ENCODE measurements at places on chromosomes 13 and 19. TPM values are rescaled to one million over a fixed set of nuclear protein-coding genes. Genes with fewer than 3 reads are reported as not detected.

The ZNF160 gene
- total RNA-seq, result 102 TPM

The THAP8 gene
- total RNA-seq, result 7.9 TPM

The FCHO1 gene
- 64.0 TPM for total RNA-seq

The ZNF433 gene
- not detected for total RNA-seq

The ADAT3 gene
- 12.2 TPM for total RNA-seq

The KLF12 gene
- total RNA-seq, result 30.5 TPM

The RNF225 gene
- total RNA-seq, result not detected

The C19orf81 gene
- total RNA-seq, result not detected

The CA11 gene
- total RNA-seq, result 6.1 TPM

- no peak for ATAC-seq
Measured at GRCh38 chr19:10036601-10037071, 23.4 kb downstream of the RDH8 start.

- ATAC-seq, result peak; percentile 76
Measured at GRCh38 chr19:41548954-41549688, 26.8 kb upstream of the CEACAM21 start.

DNA sequence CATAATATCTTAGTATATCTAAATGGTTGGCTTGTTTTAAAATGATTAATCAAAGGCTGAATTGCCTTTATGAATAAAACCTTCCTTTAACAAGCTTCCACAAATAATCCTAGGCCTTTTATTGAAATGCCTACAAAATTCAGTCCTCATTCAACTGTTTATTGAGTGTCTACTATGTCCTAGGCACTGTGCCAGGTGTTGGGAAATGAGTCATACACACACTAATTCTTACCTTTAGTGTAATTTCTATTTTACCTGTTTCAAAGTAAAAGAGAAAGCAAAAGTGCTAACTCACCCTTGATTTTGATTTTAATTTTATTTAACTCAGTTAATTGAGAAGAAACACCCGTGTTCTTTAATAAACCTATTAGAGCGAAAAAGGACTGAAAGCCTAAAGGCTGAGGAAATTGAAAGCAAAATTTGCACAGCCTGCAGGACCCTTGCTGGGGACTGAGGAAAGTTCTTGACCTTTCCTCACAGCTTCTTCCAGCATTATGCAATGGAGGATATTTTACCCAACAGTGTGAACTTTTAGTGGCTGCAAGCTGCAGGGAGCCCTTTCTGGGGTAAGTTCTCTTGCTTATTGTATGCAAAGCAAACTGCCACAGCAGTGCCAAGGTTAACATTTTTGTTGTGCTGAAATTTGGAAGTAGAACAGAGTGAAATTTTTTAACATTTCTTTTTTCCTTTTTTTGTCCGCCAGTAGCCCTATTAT, 83.1 kb downstream of the B3GLCT start:
- ATAC-seq, result no peak

- no peak for ATAC-seq
Measured at GRCh38 chr19:40367577-40368434, 19.3 kb downstream of the PLD3 start.

DNA sequence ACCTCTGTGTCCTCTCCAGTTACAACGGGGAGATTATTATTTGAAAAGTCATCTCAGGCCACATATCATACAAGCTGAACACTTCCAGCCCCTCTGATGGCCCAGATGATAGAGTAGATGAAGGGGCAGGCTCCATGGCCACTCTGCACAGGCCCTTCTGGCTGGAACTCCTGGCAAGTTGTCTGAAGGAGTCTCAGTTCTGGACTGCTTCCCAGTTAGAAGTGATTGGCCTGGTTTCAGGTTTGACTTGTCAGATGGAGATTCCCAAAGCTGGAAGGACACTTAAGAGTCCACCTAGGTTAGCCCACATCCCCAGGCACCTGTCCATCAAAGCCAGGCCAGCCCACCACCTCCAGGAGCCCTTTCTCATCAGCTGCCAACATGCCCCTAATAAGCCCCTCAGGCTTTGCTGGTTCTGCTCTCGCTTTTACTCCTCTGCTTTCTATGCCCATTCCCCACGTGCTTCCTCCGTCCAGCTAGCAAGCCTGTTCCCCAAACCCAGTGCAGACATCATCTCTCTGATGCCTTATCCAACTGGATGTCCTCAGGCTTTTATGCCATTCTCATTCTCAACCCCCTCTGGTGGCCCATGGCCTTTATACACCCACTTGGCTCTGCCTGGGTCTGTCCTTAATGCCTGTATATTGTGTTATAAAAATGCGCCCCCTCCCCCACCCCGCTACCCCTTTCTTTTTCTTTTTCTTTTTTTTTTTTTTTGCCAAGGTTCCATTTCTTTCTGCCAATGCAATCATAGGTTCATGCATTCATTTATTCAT, 56.5 kb downstream of the HSPH1 start:
- no peak for ATAC-seq

DNA sequence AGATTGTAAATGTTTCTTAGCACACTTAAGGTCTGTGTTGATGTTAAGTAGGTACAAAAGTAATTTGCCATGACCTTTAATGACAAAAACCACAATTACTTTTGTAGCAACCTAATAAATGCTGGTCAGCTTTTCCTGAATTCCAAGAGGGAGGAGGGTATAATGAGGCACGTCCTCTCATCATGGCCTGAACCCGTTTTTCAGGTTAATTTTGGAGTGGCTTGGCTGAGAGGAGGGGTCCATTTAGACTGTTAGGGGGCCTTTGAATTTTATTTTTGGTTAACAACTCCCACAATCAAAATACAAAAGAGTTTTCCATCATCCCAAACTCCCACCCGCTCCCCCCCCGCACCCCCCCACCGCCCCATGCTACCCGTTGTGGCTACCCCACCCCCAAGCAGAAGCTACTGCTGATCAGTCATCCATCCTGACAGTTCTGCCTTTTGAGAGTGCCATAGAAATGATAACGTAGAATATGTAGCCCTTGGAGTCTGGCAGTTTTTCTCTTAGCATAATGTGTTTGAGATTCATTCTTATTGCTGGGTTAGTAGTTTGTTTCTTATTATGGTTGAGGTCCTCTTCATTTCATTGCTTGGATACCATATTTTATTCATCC, 14.4 kb upstream of the PLEKHF1 start:
- no peak for ATAC-seq

- ATAC-seq, result no peak
Measured at GRCh38 chr19:7841751-7842660, 12.0 kb downstream of the EVI5L start.

DNA sequence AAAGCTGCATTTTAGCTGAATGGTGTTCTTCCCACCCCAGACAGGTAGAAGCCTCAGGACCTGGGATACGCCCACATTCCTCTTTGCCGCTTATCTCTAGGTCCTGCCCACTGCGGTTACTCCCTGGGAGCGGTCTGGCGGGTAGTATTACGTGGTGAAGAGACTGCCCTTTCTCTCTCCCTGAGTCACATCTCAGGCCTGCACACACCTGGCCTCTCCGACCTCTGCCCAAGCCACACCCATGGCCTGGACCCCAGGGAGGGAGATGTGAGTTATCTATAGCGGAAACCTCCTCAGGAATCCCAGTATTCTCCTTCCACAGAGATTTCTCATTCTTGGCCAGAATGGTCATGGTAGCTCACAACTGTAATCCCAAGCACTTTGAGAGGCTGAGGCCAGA, 17.3 kb downstream of the RHPN2 start:
- ATAC-seq, result no peak

DNA sequence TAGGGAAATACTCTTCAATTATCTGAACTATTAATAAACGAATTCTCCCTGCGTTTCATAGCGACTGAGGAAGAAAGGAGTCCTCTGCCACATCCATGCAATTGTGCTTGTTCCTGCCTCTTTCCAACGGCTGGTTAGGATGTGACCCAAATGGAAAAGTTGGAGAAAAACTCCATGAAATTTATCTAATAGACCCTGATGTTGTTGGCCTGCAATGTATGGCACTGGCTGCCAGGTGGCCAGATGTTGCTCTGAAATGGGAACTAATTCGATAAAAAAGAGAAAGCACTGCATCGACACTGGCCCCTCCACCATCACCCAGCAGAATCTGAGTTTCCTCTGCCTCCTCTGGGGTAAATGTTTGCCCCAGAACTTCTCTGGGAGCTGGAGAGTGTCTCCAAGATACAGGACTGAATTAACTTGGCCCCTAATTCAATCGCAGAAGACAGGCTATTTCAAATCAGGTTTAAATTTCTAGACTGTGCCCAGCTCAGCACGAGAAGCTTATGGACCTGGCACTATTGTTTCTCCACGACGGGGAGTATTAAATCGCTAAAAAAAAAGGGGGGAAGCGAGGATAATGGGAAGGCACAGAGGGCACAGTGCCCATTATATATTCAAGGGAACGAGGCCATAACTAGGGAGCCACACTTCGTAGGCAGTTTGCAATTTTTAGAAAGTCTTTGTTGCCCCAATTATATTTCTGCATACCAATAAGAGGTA, 103.9 kb downstream of the ZIC5 start:
- ATAC-seq, result no peak

DNA sequence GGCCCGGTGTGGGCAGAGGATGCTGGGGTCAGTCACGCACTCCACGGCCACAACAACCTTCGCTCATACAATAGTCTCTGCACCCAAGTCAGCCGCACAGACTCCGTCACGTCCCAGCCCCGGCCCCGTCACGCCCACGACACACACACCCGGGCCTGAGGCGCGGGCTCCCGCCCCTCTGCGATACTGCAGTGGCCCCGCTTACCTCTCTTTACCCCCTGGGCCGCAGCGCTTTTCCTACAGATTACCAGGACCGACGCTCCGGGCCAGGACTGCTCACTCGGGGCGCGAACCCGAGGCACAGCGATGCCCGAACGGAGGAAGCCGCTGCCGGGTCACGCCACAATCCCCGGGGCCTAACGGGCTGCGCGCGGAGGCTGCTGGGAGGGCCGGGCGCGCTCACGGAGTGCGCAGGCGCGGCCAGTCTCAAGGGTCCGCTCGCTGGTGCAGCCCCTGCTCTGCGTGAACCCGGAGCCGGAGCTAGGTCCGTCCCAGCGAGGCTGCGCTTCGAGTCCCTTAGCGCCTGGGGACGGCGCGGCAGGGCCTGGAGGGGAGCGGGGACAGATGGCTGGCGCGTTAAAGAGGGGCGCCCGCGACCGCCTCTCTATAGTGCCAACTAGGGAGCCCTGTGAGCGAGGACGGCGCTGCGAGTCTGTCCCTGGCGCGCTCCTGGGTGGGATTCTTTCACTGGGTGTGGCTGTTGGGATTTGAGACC, at the start of gene ZFP82:
Gene ZFP82, minus strand, starts transcription at position 358 of the 715 bp plus-strand sequence. CDS start 8,855 bp downstream, outside the sequence.
- ATAC-seq, result peak; percentile 93

GRCh38 chr19:16143399-16144215, at the start of gene HSH2D:
TSS of gene HSH2D (plus strand) at chr19:16143685. CDS start at chr19:16148751, 5,066 bp downstream.
- peak; percentile 99 for ATAC-seq

DNA sequence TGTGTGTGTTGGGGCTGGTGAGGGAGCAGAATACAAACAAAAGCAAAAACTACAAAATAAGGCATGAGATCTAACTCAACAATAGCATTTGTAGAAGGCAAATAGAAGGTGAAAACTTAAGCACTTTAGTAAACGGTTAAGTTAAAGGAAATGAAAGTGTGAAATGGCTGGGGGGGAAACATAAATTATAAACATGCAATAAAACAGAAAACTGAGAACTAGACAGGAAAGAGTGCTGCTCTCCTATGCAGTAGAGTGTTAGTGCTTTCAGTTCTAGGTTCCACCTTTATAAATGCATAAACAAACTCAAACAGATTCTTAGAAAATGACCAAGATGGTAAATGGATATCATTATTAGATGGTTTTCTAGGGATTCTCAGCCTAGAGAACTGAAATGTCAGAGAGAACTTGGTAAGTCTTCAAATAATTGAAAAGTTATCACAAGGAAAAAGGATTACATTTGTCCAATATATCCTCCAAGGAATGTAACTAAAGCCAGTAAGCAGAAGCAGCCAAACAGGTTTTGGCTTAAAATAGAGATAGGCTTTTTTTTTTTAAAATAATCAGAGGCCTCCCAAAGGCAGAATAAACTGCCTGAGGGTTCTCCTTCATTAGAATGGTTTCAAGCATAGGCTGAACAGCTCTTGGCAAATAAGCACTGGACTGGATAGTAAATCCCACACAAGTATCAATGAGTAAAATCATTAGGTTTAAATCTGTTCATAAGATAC, 23.3 kb downstream of the RBM26 start:
- no peak for ATAC-seq

- ATAC-seq, result no peak
Measured at GRCh38 chr19:23822735-23823134, 64.0 kb upstream of the ZNF681 start.

GRCh38 chr13:43472980-43473379, 313.8 kb downstream of the ENOX1 start:
- ATAC-seq, result no peak

DNA sequence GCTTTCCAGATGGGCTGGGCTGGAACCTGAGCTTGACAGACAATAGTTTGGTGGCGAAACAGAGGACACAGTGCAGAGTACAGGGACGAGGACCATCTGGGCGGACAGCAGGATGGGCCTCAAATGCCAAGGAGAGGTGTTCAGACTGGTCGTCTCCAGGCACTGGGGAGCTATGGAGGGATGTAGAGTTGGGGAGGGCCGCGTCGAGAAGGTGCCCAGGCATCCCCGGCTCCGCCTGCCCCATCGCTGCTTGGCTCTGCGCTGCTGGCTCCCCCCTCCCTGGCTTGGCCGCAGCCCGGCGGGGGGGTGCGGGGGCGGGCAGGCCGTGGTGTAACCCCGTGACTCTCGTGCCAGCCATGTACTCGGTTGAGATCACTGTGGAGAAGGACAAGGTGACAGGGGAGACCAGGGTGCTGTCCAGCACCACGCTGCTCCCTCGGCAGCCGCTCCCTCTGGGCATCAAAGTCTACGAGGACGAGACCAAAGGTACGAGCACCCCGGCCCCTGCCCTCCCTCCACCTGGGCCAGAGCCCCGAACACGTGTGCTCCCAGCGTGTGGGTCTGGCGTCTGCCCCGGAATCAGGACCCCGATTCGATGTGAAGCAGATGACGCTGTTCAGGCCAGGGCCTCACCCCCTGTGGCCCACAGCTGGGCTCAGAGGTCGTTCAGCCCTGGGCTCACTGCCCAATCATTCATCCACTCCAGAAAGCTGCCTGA, 10.8 kb upstream of the MISP start:
- ATAC-seq, result no peak

GRCh38 chr19:41217741-41218140, 1.3 kb upstream of the AXL start:
- no peak for ATAC-seq

DNA sequence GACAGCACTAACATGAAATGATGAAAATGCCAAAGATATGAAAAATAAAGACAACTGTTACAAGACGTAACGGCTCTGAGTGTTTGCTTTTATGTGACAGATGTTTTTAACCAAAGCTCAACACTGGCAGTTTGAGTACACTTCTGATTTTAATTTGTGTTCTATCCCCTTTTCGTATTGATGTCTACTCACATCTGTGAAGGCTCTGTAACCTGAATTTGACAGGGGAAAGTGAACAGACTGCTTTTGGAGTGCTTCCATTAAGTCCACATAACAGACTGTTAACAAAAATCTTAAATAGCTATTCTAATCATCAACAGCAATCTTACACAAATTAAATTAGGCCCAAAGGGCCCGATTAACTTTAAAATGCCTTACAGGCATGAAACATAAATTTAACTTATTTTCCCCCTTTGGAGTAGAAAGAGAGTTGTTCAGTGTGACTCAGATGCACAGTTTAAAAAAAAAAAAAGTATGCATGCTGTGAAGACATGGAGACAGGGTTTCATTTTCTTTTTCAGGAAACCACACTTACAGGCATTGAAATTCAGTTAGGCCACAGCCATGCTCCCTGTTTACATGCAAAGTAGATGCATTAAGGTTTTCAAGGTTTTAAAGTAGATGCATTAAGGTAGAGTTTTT, 16.3 kb upstream of the RNASEH2B start:
- ATAC-seq, result peak; percentile 95

Data from activated T-helper 17 cell treated with anti-CD3 and anti-CD28 coated beads, Interleukin-2, amount 50 U/mL, for 72 hours (primary cell).